ENCODE measurements at places on chromosomes 11 and 22.

DNA sequence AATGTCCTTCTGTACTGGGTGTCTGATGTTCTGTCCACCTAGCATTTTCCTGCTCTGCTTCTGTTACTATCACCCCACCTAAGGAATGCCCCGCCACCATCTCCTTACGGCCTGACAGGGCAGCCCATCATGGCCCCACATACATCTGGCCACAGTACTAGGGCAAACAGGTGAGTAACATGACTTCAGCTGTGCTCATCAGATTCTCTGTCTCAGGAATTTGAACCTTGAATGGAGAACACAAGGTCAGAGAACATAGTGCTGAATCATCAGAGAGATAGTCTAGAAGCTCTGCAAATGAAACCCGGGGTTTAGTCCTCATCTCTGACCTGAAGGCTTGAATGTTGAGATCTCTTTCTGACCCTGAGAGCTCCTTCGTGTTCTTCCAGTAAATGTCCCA, 32.4 kb downstream of the ZC3H12C start:
- no peak for DNase-seq

GRCh38 chr11:67355794-67356386, 2.5 kb upstream of the POLD4 start:
- no peak for DNase-seq

- no peak for DNase-seq
Measured at GRCh38 chr22:39658367-39658766, 87.8 kb downstream of the CACNA1I start.

DNA sequence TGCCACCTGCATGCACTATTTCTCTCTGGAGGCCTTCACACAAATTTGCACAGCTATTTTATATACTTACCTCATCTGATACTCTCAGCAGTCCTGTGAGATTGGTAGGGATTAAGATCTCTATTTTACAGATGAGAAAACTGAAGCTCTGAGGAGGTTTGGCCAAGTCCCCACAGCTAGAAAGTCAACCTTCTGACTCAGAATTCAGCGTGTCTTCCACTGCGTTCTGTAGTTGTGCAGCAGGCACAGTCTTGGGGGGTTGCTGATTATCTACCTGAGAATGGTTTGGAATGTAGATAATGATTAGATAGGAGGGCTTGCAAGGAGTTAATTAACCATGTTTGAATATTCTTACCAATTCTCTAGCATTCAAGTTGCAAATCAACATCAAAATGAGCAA, 2.5 kb upstream of the SORL1 start:
- DNase-seq = no peak

DNA sequence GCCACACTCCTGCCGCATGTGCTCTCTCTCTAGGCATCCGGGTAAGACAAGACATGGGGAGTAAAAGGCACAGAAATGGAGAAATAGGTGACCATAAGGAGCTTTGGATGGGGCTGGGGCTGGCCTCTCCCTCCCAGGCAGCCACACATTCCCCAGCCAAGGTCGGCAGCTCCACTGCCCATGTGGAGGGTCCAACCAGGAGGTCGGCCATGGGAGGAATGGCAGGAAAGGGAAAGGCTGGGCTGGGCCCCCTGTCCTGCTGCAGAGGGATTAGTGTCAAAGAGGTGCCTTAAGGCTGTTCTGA, 460 bp upstream of the MUC5AC start:
- no peak for DNase-seq

DNA sequence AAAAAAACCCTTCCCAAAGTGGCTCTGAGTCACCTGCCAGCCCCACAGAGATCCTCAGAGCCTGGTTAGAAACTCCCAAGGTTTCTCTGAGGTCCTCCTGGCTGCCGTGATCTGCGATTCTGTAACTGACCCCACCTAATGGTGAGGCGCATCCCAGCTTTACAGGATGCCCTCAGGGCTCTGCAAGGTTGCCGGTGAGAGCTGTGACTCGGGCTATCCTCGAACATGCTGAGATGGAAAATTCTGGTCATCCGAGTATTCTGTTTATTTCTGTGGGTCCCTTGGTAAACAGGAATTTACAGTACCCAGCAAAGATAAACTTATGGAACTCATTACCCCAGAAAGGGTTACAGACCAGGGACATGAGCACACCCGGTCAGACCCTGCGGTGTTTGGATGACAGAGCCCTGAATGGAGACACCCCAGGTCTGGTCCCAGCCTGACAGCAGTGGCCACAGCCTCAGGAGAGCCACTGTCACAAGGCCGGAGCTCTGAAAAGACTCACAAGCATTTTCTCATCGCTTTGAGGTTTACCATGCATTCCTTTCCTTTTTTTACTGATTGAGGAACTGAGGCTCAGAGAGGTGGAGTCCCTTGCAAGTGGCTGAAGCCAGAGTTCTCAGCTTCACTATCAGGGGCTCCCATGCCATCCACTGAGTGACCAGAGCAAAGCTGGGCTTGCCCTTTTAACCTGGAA, 22.2 kb downstream of the LIF start:
- no peak for DNase-seq
